ENCODE measurements at places on chromosomes 7 and 10. TPM values are rescaled to one million over a fixed set of nuclear protein-coding genes. Genes with fewer than 3 reads are reported as not detected.

- H3K36me3 ChIP-seq, result no peaks in the 10 kb centered on the region
- no peak overlapping the region for H3K4me3 ChIP-seq
- H3K4me1 ChIP-seq, result no peaks in the 10 kb centered on the region
- H3K27ac ChIP-seq, result no peak overlapping the region
- no peak for DNase-seq
These were observed 17.3 kb downstream of the GPER1 start for GRCh38 chr7:1105189-1105588.

NCF1 gene
- 5.7 TPM for total RNA-seq

C10orf105 gene
- total RNA-seq, result 0.42 TPM

- H3K27me3 ChIP-seq, result no peaks in the 10 kb centered on the region
- H3K4me3 ChIP-seq, result no peak overlapping the region
- H3K36me3 ChIP-seq, result peaks cover 57% of the 10 kb centered on the region
- no peaks in the 10 kb centered on the region for H3K4me1 ChIP-seq
These were observed 12.1 kb downstream of the OPN1SW start for GRCh38 chr7:128763541-128763940.

DNA sequence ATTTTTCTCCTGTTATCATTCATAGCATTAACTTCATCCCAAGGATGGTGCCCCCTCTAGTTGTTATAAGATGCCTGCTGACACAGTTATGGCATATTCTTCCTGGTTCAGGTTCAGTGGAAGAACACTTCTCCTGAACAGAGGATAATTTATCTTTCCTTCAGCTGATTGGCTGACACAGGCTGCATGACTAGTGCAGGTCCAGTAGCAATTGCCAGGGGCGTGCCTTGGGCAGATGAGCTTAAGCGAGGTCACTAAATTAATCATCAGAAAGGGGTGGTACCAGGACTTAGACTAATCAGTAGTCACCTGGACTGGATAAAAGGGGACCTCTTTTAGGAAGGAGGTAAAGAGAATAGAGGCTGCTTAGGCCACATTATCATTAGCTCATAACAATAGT is 42.3 kb downstream of the BZW2 start:
- no peaks in the 10 kb centered on the region for H3K27me3 ChIP-seq
- no peak overlapping the region for H3K27ac ChIP-seq
- no peak for DNase-seq
- no peak overlapping the region for H3K4me3 ChIP-seq

DNA sequence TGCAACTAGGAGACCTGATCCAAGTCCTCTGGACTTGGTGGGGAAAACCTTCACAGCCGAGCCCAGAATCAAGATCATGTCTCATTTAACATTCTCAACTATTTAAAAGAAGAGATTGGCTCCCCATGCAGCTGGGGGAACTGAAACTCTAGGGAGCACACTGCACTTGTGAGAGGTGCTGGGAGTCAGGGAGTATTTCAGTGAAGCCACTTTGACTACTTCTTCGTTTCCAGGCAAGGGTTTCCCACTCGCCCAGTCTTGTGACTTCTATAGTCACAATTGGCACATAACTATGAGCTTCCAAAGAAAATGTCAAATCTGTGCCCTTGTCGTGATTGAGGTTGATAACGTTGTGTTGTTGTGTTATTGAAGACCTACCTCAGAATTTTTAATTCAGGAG is 62.9 kb downstream of the AKR1B1 start:
- H3K4me1 ChIP-seq, result no peaks in the 10 kb centered on the region
- no peak for DNase-seq
- no peaks in the 10 kb centered on the region for H3K27me3 ChIP-seq

UNCX gene
- total RNA-seq, result 0.05 TPM

DYDC2 gene
- 0.05 TPM for total RNA-seq

DNA sequence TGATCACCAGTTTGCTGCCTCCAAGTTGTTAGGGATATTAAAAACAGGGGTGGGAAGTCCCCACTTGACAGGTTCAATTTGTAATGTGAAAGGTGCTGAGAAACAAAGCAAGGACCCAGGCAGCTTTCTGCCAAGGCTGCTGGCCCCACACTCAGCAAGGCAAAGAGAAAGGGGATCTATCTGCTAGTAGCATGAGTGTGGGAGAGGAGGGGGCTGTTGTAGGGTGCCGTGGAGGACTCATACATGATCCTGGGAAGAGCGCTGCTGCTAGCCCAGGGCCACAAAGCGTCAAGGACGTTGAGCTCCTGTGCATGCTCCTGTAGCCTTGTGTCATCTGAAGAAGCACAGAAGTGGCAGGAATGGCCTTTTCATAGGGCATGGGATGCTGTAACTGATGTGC is 96.5 kb upstream of the INSYN2A start:
- peaks cover 23% of the 10 kb centered on the region for H3K27me3 ChIP-seq
- H3K4me1 ChIP-seq, result peaks cover 9% of the 10 kb centered on the region
- no peak overlapping the region for H3K4me3 ChIP-seq
- no peak for DNase-seq
- no peaks in the 10 kb centered on the region for H3K36me3 ChIP-seq

DNA sequence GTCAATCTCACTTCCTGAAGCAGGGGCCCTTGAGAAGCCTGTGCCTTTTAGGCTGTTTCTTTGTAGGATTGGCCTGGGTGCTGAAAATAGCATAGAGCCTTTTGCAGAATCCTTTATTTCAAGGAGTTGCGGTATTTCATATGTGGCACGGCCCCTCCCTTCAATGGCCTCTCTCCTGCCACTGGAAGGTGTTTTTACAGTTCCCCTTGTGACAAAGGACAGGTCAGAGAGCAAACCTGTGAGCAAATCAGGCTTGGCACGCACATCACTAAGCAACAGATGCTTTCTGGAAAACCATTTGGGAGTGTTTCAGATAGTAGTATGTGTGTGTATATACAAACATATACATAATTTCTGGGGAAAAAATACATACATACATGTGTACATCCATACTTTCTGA is 388.6 kb upstream of the C7orf33 start:
- no peaks in the 10 kb centered on the region for H3K36me3 ChIP-seq
- no peak overlapping the region for H3K27ac ChIP-seq
- H3K4me1 ChIP-seq, result no peaks in the 10 kb centered on the region
- DNase-seq, result no peak

GRCh38 chr7:55020466-55020871 is 1.7 kb downstream of the EGFR start:
- H3K27ac ChIP-seq, result peak overlapping the region; percentile 51
- H3K36me3 ChIP-seq, result no peaks in the 10 kb centered on the region
- H3K4me3 ChIP-seq, result no peak overlapping the region
- H3K4me1 ChIP-seq, result no peaks in the 10 kb centered on the region

SERPINE1 gene
- total RNA-seq, result 2.1 TPM

CHN2 gene
- total RNA-seq, result 5.9 TPM

SUMF2 gene
- total RNA-seq, result 91.7 TPM
